Sigmoid colon (tissue), 7 donors: ENCODE measurements at places on chromosomes 7 and 10. TPM values are rescaled to one million over a fixed set of nuclear protein-coding genes. Genes with fewer than 3 reads are reported as not detected.

ETV1 gene
- 6.6 TPM for total RNA-seq

NME8 gene
- total RNA-seq, result not detected

C10orf105 gene
- total RNA-seq, result not detected

CRTAC1 gene
- 3.8 TPM for total RNA-seq

ABCA13 gene
- total RNA-seq, result not detected

NKX1-2 gene
- not detected for total RNA-seq

MYL7 gene
- total RNA-seq, result not detected

RAMP3 gene
- 40.9 TPM for total RNA-seq

GRID1 gene
- 0.66 TPM for total RNA-seq

ADAM22 gene
- total RNA-seq, result 1.7 TPM
